ENCODE measurements at places on chromosomes 3 and 15.

DNA sequence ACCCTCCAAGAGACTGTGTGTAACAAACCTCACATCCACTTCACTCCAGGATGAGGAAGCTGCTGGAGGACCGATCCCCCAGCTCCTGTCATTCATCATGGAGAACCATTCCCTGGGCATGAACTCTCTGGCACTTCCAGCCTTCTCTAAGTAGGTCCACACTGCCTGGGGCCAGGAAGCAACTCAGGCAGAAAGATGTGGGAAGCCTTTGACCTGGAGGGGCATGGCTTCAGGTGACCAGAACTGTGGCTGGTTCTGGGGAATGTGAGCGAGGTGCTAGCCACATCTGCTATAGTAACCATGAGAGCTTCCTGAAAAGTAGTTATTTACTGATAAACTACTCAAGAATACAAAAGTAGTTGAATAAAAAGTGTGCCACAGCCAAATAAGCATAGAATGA is 173.7 kb upstream of the CTDSPL start:
- DNase-seq: no peak

DNA sequence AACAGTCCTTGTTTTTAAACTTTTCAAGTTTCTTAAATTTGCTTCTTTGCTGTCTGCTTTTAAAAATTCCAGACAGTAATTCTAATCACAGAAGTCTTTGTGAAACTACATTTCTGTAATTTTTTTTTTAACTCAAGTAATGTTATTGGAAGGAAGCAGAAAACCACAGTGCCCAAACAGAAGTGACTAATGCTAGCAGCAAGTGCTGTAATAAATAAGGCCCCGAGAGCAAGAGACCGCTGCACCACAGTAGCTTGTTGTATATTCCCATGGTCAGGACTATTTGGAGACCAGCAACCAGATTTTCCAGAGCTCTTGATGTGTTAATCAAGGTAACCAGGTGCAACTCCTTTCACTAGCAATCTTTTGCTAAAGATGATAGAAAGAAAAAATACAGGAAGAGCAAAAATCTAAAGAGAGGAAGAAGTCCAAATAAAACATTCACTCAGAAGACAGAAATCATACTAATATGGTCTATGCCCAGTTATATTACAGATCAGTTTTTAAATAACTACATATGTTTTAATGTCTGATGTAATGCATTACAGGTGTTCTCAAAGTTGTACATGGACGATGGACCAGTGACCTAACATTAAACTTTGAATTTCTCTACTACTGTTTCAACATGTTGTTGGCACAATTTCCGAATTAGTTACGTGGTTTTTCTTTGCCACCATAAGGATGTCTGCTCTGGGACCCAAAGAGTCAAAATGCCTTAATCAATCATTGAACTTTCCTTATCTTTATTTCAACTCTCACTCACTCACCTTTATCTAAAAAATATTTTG is 36.4 kb downstream of the WWTR1 start:
- DNase-seq: no peak

DNA sequence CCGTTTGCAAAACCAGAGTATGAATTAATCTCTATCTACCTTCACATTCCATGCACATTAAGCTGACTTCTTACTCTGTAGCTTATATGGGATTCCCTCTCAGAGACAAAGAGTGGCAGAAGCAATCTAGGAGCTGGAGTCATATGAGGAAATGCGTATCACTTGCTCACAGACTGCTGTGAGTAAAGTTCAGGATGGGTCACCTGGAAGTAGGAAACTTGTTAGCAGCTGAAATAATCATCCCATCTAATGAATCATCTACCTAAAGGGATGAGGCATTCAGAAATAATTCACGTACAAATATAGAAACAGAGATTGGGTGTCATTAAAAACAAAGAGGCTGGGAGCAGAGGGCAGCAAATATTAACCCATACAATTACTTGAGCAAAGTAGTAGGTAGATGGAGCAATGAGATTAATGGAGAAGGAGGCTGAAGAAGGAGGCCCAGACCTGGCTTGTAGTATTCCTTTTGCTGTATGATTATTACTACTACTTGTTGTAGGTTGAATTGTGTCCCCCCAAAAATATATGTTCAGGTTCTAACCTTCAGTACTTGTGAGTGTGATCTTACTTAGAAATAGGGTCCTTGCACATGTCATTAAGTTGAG is 866.3 kb downstream of the ROBO2 start:
- DNase-seq: no peak

GRCh38 chr15:66946578-66947164 is 118.7 kb upstream of the SMAD3 start:
- peak; percentile 58 for DNase-seq

GRCh38 chr3:45152307-45152706 is 6.1 kb upstream of the CDCP1 start:
- no peak for DNase-seq

DNA sequence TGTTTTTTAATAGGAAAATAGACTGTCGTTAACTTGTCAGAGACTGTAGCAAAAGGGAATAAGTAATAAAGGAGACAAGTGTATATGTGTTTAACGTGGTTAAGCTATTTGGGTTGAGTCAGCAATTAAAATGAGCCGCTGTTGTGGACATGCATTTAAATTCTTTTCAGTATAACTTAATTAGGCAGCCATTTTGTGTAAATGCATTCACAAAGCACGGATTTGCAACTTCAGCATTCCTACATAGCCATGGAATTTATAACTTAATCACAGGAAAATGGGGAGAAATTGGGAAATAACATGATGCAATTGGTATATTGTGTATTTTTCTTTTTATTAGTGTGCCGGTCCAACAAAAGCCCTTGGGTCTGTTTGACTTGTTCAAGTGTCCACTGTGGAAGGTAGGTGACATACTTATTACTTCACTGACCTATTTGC is 27.9 kb downstream of the USP3 start:
- DNase-seq: no peak

- DNase-seq: no peak
Measured at GRCh38 chr3:177591379-177591778, 394.1 kb upstream of the TBL1XR1 start.

GRCh38 chr3:141878817-141879216 is 2.4 kb downstream of the ATP1B3 start:
- DNase-seq: no peak

DNA sequence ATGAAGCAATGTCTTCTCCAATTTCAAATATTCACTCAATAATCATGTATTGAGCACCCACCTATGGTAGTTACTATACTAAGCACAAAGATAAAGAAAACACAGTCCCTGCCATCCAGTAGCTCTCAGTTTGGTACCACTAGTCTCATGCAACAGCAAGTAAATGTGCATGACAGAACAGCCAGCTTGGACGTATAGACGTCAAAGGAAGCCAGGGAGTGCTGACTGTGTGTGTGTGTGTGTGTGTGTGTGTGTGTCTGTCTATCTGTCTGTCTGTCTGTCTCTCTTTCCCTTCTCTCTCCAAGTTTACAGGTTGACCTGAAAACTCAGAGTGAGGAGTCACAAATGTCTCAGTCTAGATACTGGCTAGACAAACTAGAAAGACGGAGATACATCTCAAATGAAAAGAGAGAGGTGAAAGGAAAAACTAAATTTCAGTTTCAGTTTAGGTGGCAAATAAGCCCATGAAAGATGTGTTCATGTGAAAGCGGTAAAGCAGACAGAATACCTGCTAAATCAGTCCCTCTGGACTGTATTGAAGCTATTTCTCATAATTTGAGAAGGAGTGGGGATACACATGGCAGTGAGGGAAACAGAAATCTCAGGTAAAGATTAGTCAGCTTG is 141.1 kb upstream of the PTPRG start:
- DNase-seq: no peak

- DNase-seq: no peak
Measured at GRCh38 chr15:36965570-36966342, 134.6 kb downstream of the MEIS2 start.

DNA sequence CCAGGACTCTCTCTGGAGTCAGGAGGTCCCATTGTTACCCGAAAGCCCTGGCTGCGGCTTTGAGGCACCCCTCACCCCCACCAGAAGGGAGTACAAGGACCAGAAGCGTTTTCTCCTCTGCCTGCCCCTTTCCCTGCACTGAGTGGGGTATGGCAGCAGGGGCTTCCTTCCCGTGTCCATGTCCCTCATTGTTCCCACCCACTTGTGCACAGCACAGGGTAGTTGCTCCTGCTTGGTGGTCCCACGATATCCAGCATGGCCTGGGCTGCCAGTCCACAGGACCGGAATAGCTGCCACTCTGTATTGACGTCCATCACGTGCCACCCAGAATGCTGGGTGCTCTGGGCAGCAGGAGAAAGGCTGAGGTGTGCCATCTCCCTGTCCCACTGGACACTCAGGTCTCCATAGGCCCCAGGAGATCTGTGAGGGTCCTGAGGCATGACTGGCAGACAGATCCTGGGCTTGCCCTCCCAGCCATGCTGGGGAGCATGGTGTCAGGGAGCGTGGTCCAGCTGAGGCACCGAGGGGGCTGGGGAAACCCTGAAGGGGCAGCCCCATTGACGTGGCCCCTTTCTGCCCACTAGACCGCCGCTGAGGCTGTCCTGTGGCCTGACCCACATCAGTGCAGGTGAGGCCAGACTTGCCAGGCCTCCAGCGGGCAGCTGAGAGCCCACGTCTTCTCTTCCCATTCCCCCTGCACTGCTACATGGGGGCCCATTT is 45.3 kb upstream of the SEC22A start:
- DNase-seq: no peak

- DNase-seq: no peak
Measured at GRCh38 chr3:119401503-119402440, 61.6 kb downstream of the TMEM39A start.

- DNase-seq: no peak
Measured at GRCh38 chr3:194833114-194833910, 147.6 kb downstream of the FAM43A start.

- no peak for DNase-seq
Measured at GRCh38 chr15:89812011-89812846, 2.4 kb downstream of the ANPEP start.

DNA sequence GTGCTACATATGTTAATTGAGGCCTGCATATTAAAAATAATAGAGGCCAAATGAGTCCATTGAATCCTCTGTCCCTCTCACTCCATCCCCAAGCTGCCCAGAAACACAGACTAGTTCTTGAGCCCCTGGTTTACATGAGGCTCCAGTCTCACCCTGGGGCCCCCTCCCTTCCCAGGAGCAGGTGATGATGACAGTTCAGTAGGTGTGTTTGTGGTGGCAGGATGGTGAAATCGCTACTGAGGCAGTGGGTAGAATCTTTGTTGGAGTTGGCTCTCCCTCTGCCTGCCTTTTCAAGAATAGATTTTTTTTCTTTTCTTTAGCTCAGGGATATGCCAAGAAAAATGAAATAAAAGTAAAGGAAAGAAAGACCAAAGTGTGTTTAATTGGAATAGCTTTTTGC is 288.7 kb downstream of the EPHB1 start:
- no peak for DNase-seq

DNA sequence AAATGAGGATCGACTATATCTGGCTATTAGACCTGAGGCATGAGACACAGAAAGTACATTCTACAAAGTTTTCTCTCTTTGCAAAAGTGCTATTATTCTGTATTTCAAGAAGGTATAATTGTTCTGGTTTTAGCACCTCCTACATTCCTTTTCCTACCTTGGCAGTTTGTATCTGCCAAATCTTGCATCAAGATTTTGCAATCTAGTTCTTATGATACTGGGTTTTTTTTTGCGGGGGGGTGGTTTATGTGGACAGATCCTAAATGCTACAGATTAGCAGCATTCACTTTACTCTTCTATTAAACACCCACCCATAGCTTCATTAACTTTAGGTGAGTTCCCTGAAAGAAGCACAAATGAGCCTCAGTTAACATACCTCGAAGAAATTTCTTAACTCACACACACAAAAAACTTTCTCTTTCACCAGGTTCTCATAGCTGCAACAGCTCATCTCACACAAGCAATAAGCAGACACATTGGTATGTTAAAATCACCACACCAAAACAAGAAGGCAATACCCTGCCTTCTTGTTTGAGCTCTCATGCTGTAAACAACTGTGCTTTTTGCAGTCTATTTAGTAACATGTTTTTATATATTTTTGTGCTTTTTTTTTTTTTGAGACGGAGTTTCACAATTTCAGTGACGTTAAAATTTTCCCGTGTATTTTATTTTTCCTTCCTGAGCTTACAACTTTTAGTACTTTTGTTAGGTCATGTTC is 73.0 kb upstream of the VGLL4 start:
- no peak for DNase-seq

- no peak for DNase-seq
Measured at GRCh38 chr3:447671-448070, 251.1 kb downstream of the CHL1 start.

- peak; percentile 95 for DNase-seq
Measured at GRCh38 chr15:90934949-90935751, at the start of gene UNC45A. Gene UNC45A, plus strand, starts transcription at chr15:90935285. Its CDS starts 40 bp downstream, at chr15:90935325.

DNA sequence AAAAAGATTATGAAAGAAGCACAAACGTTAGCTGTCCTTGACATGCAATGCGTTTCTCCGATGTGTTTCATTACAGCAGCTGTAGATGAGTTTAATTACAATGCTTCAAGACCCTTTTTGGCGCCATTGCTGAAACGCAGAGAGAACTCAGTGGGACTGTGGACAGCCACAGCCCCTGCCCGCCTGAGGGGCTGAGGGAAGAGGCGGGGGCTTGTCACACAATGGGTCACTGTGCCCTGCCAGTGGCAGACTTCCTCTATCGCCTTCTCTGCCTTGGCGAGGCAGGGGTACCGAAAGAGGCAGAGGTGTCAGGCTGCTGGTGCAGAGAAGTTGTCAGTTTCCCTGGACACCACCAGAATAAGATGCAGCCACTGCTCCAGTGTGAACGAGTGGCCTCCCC is 252.0 kb downstream of the NR2F2 start:
- no peak for DNase-seq

- no peak for DNase-seq
Measured at GRCh38 chr15:78329625-78330024, 10.5 kb upstream of the CRABP1 start.

- DNase-seq: no peak
Measured at GRCh38 chr3:29889215-29889614, 608.3 kb downstream of the RBMS3 start.

DNA sequence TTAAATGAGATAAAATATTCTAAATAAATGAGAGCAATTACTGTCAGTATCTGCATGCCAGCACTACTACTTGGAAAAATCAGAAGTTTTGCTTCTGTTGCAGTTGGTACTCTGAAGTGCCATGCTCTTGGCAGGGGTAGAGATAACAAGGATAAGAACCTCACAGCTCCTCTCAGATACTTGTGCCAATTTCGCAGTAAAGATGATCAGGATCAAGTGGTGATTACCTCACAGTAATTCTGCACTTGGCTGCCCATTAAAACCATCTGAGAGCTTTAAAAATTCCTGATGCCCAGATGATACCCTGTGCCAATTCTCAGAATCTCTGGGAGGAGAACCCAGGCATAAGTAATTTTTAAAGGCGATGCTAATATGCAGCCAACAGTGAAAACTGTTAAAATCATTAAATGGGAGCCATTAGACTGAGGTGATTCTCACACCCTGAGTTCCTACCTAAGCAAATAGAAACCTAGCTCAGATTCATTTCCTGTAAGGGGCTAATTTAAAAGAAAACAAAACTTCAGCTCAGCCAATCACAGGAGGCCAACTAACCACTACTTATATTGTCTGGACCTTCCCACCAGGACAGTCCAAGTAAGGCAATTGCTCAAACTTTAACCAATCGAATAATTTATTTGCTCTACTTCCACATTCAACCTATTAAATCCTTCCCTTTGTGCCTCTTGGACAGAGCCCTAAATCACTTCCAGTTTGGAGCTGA is 171.2 kb downstream of the KCNMB2 start:
- DNase-seq: no peak
